Activated CD4-positive, alpha-beta T cell treated with anti-CD3 and anti-CD28 coated beads for 48 hours (primary cell): ENCODE measurements at places on chromosomes 12 and 14.

DNA sequence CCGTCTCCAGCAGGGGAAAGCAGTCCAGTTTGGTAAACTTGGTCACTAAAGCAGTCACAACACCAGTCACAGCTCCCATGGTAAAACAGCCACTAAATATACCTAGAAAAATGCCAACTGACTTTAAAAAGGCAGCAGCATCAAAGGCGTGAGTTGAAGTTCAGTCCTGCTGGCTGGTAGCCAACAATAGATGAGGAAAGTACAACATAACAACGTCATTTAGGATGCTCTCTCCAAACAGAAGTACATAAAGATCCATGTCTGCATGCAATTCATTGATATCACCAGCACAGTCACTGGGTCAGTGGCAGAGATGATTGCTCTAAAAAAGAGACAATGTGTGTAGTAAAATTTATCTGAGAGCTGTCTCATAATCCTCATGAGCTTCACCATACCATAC is 59.3 kb upstream of the TMPO start:
- DNase-seq: no peak

DNA sequence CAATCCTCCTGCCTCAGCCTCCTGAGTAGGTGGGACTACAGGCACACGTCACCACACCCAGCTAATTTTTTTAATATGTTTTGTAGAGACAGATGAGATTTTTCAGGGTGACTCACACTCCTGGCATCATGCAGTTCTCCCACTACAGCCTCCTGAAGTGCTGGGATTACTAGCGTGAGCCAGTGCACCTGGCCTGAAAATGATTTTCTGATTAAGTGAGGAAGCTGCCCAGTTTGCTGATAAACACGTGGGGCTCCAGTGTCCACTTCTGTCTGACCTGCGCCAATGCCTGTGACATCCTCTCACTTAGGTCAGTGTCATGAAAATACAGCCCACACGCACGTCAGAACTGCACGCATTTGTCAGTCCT is 37.0 kb upstream of the SFSWAP start:
- no peak for DNase-seq

DNA sequence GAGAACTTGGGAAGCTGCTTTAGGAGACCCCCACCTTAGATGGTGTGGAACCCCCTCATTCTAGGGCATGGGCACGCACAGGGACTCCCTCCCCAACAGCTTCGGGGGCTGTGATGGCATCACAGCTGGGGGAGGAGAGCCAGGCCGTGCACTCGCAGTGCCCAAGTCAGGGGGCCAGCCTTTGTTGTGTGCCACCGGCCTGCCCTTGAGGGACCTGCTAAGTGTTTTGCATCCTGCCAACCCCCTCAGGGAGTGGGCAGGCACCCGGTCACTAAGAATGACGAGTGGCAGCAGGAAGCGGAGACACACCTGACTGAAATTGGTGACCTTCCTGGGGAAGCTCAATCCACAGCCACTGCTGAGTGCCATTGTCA is 334.9 kb upstream of the SFSWAP start:
- no peak for DNase-seq

DNA sequence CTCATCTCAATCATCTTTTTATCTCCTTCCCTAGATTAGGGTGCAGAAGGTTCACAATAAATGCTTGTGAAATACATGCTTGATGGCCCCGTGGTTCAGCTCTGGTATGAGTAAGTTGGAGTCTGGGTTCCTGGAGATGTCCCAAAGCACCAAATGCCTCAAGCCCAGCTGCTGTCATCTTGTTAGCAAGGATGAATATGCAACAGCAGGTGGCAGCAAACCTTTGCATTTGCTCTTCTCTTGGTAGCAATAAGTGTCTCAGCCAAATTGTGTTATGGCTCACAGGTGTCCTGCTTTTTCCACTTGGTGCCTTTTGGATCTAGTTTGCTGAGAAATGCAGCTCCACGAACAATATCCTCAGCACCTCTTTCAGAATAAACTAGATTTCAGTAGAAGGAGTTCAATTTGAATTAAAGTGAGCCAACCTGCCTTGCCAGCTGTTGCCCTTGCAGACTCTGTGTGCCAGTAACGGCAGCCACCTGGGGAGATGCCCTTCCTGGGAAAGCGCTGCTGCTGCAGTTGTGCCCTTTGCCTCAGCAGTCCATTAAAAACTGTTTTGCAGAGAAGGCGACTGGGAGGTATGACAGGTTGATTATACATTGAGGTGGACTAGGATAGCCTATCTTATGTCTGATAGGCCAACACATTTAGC is 417.3 kb downstream of the SNAPC1 start:
- DNase-seq: peak; percentile 50

DNA sequence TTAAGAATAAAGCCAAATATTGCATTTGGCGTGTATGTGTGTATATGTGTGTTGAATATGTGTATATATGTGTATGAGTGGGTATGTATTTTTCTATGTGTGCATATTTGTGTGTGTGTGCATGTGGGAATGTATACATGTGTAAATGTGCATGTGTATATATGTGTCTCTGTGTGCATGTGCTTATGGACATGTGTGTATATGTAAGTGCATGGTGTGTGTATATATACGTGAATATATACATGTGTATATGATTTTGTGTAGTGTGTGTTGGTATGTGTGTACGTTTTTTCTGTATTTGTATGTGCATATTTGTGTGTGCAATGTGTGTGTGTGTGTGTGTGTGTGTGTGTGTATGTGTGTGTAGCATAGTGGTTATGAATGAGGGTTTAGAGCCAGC is 1021.0 kb downstream of the AACS start:
- no peak for DNase-seq

DNA sequence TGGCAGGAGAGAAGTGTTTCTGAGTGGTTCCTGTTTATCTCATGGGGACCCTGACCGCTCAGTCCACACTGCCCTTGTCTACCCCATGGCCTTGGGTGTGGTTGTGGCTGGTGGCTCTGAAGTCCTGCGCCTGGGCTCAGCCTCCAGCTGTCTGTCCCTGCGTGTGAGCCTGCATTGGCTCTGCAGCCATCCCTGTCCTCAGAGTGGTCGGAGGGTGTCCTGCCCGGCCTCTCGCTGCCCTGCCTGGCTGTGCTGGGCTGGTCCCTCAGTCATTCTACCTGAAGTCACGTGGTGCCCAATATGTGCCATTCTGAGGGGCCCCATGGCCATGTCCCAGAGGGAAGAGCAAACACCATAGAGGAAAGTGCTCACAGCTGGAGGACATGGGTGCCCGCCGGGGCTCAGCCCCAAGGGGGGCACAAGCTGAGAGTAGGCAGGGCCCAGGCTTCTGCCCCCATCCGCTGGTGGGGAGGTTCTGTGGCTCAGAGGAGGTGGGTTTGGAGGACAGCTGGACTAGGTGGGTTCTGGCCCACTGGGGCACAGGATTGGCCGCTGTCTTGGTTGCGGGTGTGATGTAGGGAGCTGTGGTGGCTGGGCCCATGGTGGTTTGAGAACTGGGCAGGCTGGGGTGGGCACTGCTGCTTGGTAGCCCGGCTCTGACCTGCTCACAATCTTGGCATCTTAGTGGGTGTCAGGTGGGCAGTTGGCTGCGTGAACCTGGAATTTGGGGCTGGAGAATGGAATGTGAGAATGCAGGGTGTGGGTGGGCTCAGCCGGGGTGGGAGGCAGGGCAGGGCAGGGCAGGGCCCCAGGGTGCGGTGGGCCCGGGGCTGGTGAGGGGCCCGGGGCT is 11.6 kb downstream of the TEDC1 start:
- no peak for DNase-seq

DNA sequence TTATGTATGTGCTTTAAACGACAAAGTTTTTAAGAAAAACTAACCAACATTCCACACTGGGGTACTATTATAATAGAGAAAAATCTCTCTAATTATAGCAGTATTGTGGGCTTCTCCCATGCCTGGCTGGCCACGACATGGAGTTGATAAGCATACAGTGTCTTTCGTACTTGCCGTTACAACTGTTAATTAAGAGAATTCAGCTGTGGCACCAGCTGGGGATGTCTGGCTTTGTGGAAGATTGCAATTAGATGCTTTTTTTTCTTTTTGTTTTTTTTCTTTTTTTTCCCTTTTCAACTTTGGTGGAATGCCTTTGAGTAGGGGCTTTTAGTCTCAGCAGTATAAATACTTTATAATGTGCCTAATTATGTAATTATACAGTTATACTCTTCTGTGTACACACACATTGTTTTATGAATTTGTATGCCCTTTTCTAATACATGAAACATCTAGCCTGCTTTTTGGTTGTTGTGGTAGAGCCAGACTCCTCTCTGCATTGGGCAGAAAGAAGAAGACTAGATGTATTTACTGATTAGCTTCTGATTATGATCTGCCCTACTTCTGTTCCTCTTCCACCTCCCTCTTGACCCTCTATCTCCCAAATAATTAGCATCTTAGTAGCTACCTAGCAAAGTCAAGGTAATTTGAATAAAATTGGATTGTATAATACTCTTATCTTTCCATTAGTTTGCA is 76.4 kb downstream of the SUSD6 start:
- no peak for DNase-seq

GRCh38 chr12:125373375-125373774 is 308.1 kb downstream of the AACS start:
- DNase-seq: no peak

DNA sequence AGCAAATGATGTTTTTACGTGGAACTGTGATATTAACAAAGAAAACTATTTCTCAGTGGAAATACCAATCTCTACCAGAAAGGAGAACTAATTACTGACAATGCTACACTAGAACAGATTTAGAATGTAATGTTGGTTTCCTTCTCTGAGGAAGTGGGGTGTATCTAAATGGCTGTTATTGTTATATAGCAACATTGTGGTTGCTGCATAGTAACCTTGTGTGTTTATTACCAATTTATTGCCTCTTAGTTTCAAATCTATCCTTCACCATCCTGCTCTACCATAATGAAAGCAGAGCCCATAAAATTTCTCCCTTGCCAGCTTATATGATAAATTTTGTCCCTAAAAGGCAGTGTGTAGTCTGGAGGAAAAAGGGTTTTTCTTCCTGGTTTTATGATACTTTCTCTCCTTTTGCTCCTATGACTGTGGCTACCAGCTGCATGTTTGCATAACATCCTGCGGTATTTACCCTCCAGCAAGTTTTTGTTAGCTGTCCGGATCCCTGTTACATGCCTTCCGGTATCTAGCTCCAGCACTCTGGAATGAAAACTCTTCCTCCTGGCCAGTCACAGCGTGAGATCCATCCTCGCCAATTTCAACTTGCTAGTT is 5.7 kb upstream of the KLRK1 start:
- DNase-seq: no peak

GRCh38 chr12:12686925-12687324 is 9.1 kb downstream of the GPR19 start:
- no peak for DNase-seq

GRCh38 chr12:64701283-64701682 is 57.9 kb downstream of the GNS start:
- no peak for DNase-seq
